Natural killer cell treated with Interleukin-12 subunit alpha and Interleukin-12 subunit beta and Interleukin-15 and Interleukin-18, amount 100 ng/mL, for 72 hours (primary cell): ENCODE measurements at places on chromosomes 16 and 17. TPM values are rescaled to one million over a fixed set of nuclear protein-coding genes. Genes with fewer than 3 reads are reported as not detected.

- no peak for DNase-seq
- H3K27me3 ChIP-seq = no peaks in the 10 kb centered on the region
- H3K36me3 ChIP-seq = no peaks in the 10 kb centered on the region
- H3K4me3 ChIP-seq = no peak overlapping the region
- peak overlapping the region; percentile 12 for H3K27ac ChIP-seq
- H3K4me1 ChIP-seq = peaks cover 3% of the 10 kb centered on the region
These were observed 24.5 kb downstream of the UNK start for GRCh38 chr17:75808905-75809621.

The METTL2A gene
- total RNA-seq = 28.1 TPM

DNA sequence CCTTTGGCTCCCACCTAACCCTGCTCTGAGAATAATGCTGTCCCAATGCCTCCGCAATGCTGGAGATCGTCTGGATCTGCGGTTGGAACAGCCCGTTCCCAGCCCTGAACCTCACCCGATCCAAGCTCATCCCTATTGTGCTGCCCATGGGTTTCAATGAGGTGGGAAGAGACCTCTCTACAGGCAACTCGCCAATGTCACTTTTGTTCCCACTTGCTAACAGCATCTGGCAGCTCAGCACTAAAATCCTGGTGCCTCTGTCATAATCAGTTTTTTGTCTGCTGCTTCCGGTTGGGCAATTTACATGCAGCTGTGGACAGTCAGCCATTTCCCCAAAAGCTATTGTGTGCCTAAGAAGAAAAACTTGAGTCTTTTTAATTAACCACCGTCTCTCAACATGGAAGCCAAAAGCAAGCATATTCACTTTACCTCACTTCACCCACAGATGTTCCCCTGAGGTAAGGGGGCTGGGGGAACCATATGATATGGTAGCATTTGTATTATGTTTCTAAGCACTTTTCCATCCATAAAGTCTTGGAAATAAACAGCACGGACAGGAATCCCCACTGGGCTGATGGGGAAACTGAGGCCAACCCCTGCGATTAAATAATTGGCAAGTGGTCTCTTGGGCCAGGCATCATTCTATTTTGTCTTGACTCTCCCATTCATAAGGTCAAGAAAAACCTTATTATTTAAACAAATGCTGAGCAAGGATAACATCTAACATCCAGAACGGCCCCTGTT, 159.2 kb upstream of the CDH5 start:
- peaks cover 20% of the 10 kb centered on the region for H3K27me3 ChIP-seq
- no peak overlapping the region for H3K27ac ChIP-seq
- H3K4me1 ChIP-seq = no peaks in the 10 kb centered on the region
- no peak for DNase-seq

- H3K4me3 ChIP-seq = no peak overlapping the region
- peaks cover 6% of the 10 kb centered on the region for H3K36me3 ChIP-seq
- no peaks in the 10 kb centered on the region for H3K4me1 ChIP-seq
- H3K27ac ChIP-seq = no peak overlapping the region
- no peak for DNase-seq
- no peaks in the 10 kb centered on the region for H3K27me3 ChIP-seq
These were observed 21.2 kb upstream of the LGALS9 start for GRCh38 chr17:27609611-27610303.

DNA sequence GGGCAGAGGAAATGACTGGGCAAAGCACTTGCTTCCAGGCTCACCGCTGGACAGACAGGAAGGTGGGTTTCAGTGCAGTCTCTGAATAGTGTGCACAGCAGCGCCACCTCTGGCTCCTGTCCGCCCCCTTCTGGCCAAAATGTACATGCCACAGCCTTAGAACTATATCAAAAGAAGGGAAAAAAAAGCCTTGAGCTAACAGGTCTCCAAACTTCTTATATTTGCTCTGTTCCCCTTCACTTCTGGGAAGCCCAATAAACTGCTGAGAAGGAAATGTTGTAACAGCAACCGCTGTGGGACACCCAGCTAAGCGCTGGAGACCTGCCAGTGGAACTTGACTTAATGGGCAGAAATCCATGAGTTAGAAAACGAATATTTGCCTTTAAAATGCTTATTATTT, 17.5 kb downstream of the COG7 start:
- no peaks in the 10 kb centered on the region for H3K27me3 ChIP-seq
- H3K36me3 ChIP-seq = peaks cover 6% of the 10 kb centered on the region
- no peak overlapping the region for H3K27ac ChIP-seq

GRCh38 chr16:54402270-54402669, 115.7 kb upstream of the IRX3 start:
- H3K36me3 ChIP-seq = no peaks in the 10 kb centered on the region
- H3K4me3 ChIP-seq = no peak overlapping the region
- peaks cover 13% of the 10 kb centered on the region for H3K27me3 ChIP-seq
- H3K27ac ChIP-seq = no peak overlapping the region

- peaks cover 38% of the 10 kb centered on the region for H3K36me3 ChIP-seq
- no peaks in the 10 kb centered on the region for H3K27me3 ChIP-seq
- H3K4me1 ChIP-seq = peaks cover 10% of the 10 kb centered on the region
- DNase-seq = no peak
- H3K27ac ChIP-seq = peak overlapping the region; percentile 51
- no peak overlapping the region for H3K4me3 ChIP-seq
These were observed 56.1 kb upstream of the ENDOV start for GRCh38 chr17:80358861-80359260.

The FBXO31 gene
- 36.9 TPM for total RNA-seq

GRCh38 chr17:19727501-19728078, 11.2 kb upstream of the SLC47A2 start:
- H3K27ac ChIP-seq = no peak overlapping the region
- peaks cover 5% of the 10 kb centered on the region for H3K4me1 ChIP-seq
- no peak for DNase-seq
- H3K4me3 ChIP-seq = no peak overlapping the region
- H3K36me3 ChIP-seq = no peaks in the 10 kb centered on the region

DNA sequence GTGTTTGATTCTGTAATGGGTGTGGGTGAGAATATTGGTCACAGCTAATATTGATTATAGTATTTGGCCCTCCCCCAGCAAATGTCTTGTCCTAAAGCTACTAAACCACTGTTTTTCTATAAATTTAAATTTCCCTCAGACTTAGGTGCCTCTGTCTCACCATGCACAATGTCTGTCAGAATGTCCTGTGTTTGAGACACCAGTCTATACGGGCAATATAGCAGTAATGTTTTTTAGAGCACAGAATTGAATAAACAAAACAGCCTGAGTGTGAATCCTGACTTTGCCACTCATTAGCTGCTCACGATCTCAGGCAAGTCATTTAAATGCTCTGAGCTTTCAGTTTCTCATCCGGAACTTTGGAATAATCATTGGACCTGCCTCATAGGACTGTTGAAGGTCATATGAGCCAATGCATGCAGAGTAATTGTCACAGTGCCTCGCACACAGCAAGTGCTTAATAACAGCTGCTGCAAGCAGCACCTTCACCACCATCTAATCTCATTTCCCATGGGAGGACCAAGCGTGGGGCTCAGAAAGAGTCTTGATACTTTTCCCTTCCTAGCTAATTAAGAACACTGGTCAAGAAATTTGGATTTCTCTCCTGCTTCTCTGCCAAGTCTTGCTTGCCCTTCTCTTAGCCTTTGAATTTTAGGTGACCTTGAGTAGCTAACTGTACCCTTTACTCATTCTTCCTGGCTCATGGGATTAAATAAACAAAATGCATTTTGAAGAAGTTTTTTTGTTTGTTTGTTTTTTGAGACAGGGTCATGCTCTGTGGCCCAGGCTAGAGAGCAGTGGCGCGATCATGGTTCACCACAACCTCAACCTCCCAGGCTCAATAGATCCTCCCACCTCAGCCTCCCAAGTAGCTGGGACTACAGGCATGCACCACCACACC, 9.8 kb downstream of the HLF start:
- no peak overlapping the region for H3K27ac ChIP-seq
- H3K27me3 ChIP-seq = peaks cover 43% of the 10 kb centered on the region
- no peaks in the 10 kb centered on the region for H3K36me3 ChIP-seq
- no peak for DNase-seq

DNA sequence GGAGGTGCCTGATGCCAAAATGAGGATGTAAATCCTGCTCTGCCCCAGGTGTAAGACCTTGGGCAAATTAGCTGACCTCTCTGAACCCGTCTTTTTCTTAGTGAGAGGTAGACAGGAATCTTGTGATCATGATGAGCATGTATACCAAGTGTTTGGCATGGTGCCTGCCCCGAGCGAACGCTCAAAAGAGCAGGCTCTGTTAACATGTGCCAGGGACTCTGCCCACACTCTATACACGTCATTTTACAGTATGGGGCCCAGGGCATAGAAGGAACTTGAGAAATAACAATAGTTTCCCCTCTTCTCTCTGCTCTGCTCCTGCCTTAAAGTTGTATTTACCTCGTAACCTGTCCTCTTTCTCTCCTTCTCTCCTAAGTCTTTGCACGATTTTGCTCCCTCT, 9.3 kb upstream of the MAF start:
- no peak overlapping the region for H3K4me3 ChIP-seq
- H3K27ac ChIP-seq = no peak overlapping the region
- H3K4me1 ChIP-seq = peaks cover 22% of the 10 kb centered on the region
- H3K36me3 ChIP-seq = no peaks in the 10 kb centered on the region
- H3K27me3 ChIP-seq = peaks cover 6% of the 10 kb centered on the region

GRCh38 chr16:71590584-71590983, 13.7 kb upstream of the TAT start:
- H3K27me3 ChIP-seq = peaks cover 24% of the 10 kb centered on the region
- no peak overlapping the region for H3K27ac ChIP-seq
- H3K4me3 ChIP-seq = no peak overlapping the region

The CLDN6 gene
- not detected for total RNA-seq

DNA sequence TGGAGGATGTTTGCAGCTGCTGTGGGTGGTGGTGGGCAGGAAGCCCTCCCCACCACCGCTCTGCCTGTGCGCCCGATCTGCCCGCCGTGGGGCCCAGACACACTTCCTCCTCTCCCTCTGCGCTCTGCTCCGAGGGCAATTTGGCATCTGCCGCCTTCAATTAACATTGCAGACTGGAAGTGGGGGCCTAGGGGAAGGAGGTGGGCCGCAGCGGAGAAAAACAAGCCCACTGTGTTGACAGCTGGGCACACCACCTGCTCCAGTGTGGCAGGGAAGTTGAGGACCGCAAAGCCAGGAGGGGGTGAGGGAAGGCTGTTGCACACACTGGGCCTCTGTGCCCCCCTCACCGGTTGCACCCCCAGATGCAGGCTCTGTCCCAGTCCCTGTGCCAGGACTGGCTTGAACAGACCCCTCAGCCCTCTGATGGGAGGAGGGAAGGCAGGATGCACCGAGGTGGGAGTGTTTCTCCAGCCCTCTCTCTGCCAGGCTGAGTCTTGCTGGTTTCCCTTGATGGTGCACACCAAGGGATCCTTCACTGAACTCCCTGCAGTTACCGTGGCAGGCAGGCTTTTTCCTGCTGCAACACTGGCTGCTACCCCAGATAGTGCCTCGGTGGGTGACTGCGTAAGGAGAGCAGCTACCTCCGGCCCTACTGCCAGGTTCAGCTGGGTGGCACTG, 72.8 kb upstream of the MED9 start:
- no peaks in the 10 kb centered on the region for H3K36me3 ChIP-seq
- H3K4me3 ChIP-seq = peak overlapping the region; percentile 41
- no peak for DNase-seq
